ENCODE measurements at places on chromosomes 6 and 20.

DNA sequence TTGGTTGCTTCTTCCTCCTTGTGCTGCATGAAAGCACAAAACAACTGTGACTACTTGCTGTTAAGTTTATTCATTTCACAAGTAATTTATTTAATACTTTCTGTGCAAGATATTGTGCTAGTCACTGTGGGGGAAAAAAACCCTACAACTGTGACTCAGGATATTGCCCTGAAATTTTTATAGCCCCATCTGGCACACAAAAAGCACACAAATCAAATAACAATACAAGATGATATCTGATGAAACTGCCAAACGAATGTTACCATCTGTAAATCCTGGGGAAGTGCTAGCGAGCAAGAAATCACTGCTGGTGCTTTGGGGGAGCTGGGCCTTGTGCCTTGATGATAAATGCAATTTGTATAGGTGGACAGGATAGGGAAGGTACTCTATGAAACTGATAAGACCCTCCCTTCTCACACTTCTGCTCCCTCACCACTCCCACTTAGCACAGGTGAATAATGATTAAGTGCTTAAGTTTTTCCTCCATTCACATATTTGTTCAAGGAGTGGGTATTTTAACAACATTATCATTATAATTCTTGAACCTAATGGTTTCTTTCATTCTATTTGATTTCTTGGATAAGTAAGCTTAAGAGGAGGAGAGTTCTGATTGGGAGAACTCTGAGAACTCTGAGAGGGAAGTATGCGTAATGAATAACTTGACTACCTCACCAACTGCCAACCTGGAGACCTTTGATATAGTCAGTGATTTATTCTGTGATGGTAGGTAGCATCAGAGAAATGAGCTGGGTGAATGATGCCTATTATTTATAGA, 115.3 kb downstream of the RTN4IP1 start:
- no peak for DNase-seq

DNA sequence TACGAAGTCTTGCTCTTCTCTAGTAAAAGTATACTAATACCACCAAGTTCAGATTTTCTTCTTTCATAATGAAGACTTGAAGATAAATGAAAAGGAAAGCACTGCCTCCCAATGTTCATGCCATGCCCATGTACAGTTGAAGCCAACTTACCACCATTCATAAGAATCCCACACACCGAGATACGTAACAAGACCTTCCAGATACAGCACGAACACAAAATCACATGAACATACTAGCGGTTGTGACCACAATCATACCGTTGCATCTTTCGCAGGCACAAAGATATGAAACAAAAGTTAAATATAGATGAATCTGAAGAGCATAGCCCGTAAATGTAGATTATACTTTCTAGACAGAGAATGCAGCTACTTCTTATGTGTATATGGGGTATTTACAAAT, 412.5 kb downstream of the CBLN4 start:
- DNase-seq: no peak

GRCh38 chr6:85684133-85684808, 41.6 kb upstream of the SYNCRIP start:
- DNase-seq: no peak

GRCh38 chr20:32152421-32153155, 43.1 kb downstream of the TM9SF4 start:
- DNase-seq: no peak

- no peak for DNase-seq
These were observed 138.6 kb downstream of the RPS12 start for GRCh38 chr6:132952986-132953385.

DNA sequence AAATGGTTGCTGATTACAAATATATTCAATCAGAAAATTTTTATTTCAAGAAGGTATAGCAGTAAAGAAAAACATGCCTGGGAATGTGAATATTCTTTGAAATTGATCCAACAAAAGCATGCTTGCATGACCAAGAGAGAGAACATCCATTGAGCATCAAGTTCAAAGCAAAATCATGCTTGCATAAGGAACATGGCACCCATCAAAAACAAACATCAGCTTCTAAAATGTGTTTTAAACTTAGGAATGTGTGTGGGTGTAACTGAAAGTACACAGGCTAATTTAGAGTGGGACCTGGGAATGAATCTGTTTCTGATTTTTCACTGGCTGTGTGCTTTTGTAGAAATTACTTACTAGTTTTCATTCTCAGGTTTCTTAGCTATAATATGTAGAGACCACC, 5.6 kb downstream of the SLC17A5 start:
- DNase-seq: no peak

DNA sequence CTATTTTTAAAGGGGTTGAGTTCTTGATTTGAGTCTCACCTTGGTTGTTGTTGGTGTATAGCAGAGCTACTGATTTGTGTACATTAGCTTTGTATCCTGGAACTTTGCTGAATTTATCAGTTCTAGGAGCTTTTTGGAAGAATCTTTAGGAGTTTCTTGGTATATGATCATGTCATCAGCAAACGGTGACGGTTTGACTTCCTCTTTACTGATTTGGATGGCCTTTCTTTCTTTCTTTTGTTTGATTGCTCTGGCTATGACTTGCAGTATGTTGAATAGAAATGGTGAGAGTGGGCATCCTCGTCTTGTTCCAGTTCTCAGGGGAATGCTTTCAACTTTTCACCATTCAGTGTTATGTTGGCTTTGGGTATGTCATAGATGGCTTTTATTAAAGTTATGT, 64.0 kb downstream of the CDYL start:
- no peak for DNase-seq

DNA sequence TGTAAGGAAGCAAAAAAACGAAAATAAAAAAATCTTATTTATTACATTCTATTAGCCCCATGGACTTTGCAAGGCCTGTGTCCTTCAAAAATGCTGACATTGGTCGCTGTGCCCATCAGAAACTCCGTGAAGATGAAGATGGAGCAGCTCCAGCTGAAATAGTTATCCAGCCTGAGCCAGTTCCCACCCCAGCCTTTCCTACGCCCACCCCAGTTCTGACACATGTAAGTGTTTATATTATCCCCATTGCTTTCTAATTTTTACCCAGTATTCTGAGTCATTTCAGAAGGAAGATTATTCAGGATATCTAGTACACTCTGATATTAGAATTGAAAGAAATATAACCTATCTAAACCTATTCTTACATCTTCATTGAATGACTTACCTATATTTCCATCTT, 217.7 kb downstream of the ARHGAP18 start:
- no peak for DNase-seq

GRCh38 chr20:62636446-62636845, 5.9 kb upstream of the SLCO4A1 start:
- DNase-seq: no peak

- DNase-seq: no peak
These were observed 71.6 kb downstream of the BANF2 start for GRCh38 chr20:17771206-17772004.

DNA sequence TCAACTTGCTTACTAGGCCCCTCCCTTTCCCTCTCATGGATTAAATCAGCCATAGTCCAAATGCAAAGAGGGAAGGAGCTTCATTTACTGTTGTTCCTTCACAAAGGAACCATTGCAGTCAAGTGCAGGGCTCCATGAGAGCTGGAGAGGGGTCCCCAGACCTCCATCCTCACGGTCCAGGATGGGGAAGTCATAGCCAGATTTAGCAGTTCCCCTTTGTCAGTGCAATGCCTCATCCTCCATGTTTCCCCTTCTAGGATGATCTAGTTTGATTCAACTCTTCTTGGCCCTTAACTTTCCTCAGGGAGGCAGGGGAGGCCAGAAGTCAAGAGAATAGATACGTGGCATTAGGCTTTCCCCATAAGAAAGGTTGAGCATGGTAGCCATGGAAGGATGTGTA, 66.5 kb upstream of the FUCA2 start:
- DNase-seq: no peak

GRCh38 chr6:166848979-166849748, 107.2 kb downstream of the RNASET2 start:
- no peak for DNase-seq

DNA sequence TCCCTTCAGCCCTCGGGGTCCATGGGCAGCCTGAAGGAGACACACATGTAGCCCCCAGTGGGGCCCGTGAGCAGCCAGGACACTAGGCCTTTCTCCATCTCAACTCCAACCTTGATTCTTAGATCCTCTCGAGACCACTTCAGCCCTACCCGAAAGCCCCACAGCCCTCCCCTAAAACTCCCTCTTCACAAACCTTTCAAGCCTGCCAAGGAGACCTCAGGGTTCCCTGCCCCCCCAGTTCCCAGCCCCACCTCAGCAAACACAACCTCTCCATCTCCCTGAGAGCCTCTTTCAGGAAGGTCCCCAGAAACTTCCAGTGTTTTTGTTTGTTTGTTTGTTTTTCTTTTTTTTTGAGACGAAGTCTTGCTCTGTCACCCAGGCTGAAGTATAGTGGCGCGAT, 11.1 kb downstream of the COL11A2 start:
- DNase-seq: no peak

GRCh38 chr6:154491567-154492470, 18.7 kb downstream of the CNKSR3 start:
- DNase-seq: no peak

DNA sequence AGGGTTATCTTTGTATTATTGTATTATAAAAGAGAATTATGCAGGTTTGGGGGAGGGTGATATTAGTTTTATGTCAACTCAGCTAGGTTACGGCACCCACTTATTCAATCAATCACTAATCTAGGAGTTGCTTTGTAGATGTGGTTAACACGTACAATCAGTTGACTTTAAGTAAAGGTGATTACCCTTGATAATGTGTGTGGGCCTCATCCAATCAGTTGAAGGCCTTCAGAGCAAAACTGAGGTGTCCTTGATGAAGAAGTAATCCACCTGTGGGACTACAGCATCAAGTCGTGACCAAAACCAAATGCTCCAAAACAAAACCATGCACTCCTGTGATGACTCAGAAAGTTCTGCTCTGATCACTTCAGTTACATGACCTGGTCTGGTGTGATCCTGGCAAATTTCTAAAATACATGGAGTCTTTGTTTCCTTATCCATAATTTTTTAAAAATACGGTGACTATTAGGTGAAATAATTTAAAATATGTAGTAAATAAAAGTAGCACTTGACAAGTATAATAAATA, 114.1 kb downstream of the IYD start:
- DNase-seq: no peak
